ENCODE measurements at places on chromosomes 7 and 10.

- no peak for DNase-seq
These were observed 103.0 kb upstream of the KLF6 start for GRCh38 chr10:3887885-3888476.

- DNase-seq: no peak
These were observed 13.5 kb downstream of the CALD1 start for GRCh38 chr7:134792968-134793367.

DNA sequence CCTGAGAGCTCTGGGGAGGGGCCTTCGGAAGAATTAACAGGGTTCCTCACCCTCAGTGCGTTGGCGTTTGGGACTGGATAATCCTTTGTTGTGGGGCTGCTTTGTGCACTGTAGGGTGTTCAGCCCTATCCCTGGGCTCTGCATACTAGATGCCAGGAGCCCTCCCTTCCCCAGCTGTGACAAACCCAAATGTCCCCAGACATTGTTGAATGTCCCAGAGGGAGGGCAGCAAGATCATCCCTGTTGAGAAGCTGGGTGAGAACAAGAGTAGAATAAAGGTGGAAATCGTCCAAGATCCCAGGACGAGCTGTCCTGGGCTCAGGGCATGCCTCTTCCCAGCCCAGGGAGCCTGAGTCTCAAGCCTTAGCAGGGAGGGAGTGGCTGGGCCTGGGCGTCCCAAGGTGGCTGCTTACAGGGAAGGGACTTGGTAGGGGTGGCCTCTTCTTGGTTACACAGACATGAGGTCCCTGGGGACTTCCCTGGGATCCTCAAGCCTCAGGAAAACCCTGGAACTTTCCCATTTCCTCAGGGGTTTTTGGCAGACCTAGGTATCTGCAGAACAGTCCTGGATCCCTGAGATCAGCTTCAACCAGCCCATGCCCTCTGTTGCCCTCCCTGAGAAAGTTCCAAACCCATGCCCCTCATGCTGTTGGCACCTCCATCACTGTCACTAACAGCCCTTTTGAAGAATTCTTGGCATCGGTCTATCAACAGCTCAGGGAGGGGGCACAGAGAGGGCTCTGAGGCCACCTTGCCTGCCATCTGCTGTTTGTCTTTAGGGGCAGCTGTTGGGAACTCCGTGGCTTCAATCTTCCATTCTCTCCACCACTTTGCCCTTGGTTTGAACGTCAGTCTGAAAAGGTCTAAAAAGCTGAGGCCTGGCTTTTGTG, 53.7 kb downstream of the GOLGA7B start:
- DNase-seq: no peak

- DNase-seq: no peak
These were observed 19.3 kb downstream of the PPP2R2D start for GRCh38 chr10:131920151-131920550.

- no peak for DNase-seq
These were observed 76.1 kb upstream of the ZEB1 start for GRCh38 chr10:31242902-31243301.
